Right renal cortex interstitium (tissue), 3 donors: ENCODE measurements at places on chromosomes 2 and 18. TPM values are rescaled to one million over a fixed set of nuclear protein-coding genes. Genes with fewer than 3 reads are reported as not detected.

Gene EML6
- 12.7 TPM for polyA plus RNA-seq

Gene CCDC68
- 11.5 TPM for polyA plus RNA-seq

Gene ANO7
- 2.1 TPM for polyA plus RNA-seq

Gene SERPINB10
- polyA plus RNA-seq, result 0.06 TPM
